ENCODE measurements at places on chromosomes 3 and 15.

- no peak for DNase-seq
These were observed 26.2 kb upstream of the COMMD4 start for GRCh38 chr15:75309711-75310110.

DNA sequence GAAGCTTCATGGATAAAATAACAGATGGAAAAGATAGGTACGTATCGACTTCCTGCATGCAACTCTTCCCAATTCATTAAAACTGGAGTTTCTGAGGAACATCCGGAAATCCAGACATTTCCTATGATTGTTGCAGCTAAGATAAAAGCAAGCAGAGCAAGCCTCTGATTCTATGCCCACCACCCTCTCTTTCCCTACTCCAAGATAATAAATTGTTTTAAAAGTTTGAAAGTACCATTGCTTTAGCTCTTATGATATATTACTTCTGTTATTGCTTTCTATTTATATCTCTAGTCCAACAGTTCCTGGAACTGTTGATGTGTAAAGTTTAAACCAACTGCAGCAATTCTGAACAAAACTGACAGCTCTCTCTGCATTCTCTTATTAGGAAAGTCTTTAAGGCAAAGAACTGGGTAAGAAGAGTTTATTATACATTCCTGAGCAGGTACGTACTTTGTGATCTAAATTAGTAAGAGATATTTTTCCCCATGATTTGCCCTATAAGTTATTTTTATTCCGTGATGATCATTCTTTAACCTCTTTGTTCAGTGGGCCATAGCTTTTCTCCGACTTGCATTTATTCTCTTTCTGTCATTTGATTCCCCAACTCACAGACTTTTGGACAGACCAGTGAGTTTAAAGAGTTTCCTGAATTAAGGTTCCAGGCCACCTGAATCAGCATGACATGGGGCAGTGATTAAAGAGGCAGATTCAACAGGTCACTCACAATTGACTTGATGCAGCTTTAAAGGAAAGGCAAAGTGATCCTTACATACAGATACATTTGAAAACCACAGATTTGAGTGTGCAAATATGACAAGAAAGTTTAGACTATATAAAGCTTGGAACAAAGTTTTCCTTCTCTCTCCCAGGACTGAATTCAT, 94.2 kb upstream of the THRB start:
- DNase-seq: no peak

GRCh38 chr15:74464897-74465296, 3.9 kb upstream of the UBL7 start:
- no peak for DNase-seq

DNA sequence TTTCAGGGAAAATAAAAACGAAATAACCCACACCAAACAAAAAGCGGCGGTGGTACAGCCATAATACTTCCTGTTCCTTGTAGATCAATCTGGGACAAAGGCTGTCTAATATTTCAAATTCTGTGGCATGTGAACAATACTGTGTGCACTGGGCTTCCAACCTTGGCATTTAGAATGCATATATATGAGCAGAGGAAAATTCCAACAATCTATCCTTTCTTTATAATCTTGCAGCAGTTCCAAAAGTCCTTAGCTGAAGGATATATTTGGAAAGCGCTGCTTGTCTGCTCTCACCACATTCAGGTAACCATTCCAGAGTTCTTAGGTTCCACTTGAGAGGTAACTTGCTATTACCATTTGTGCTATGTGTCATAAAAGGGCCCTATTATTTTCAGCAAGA, 231.8 kb downstream of the RBMS3 start:
- no peak for DNase-seq

DNA sequence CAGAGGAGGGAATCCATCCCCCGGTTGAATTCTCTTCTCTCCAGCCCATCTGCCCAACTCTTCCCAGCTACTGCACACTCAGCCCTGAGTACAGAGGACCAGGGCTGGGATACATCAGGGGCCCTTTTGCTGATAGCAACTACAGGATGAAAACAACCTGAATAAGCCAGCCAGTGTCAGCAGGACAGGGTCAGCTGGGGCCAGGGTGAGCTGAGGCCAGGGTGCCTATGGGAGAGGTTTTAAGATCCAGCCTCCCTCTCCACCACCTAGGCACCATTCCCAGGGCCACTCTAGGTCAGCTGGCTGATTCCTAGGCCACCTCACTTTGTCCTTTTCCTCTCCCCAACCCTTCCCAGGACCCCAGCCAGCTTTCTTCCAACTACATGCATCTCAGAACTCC, 83.8 kb downstream of the MRPL46 start:
- DNase-seq: no peak

Measured in NCI-H446 treated with DMSO at 0.1 percent for 48 hours (cell line).